ENCODE measurements at places on chromosomes 11 and 22. TPM values are rescaled to one million over a fixed set of nuclear protein-coding genes. Genes with fewer than 3 reads are reported as not detected.

Gene ADORA2A
- total RNA-seq, result 31.1 TPM

DNA sequence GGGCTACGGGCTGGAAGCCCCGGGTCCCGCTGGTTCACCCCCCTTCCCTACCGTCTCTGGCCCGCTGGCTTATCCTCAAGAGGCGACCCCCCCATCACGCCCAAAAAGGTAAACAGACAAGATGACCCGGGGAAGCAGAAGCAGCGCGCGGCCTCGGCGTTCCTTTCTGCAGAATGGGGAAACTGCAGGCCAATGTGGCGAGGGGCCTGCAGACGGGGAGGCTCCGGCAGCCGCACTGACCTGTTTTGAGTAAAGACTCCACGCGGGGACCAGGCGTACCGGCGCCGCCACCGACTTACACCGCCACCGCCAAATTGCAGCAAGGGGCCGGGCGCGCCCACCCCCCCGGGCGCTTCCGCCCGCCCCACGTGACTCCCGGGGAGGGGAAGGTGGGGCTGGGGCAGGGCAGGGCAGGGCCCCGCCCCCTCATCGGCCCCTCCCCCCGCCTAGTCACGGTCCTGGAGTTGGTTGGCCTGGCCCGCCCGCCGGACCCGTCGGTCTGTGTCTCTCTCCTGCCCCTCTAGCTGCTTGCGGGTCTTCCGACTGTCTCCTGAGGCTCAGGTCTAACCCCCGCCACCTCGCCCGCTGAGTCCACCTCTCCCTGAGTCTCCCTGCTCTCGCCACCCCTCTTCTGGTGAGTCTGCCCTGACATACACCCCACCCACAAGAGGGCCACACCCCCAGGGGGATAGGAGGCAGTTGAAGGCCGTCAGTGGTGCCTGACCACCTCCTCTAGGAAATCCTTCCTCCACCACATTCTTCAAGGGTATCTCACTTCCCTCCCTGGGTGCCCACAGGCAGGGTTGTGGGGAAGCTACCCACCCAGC, at the start of gene ARAP1:
Gene ARAP1 (minus strand): TSS at position 321 of the 827 bp plus-strand sequence. CDS start 25,280 bp downstream, outside the sequence.
- DNase-seq, result peak; percentile 96
- H3K36me3 ChIP-seq, result peaks cover 27% of the 10 kb centered on the region
- H3K4me1 ChIP-seq, result peaks cover 14% of the 10 kb centered on the region
- peak within 1 kb of the TSS; percentile 88 for H3K27ac ChIP-seq
- peak within 1 kb of the TSS; percentile 98 for H3K4me3 ChIP-seq

Gene SCN4B
- not detected for total RNA-seq

Gene CABP4
- total RNA-seq, result 23.7 TPM

DNA sequence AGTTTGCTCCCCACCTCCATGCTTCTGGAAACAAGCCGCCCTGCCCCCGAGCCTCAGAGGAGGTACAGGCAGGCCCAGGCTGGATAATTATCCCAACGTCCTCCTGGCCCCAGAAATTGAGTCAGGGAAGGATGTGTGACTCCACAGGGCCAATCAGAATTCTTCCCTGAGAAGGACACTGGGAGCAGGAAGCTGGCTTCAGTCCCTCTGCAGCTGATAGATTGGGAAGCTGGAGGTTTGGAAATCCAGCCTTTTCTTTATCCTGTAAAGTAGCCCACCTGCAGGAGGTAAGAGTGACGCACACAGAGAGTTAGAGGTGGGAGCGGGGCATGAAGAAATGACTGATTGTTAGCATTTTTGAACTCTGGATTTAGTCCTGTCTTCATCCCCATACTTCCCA, 97.5 kb upstream of the CD82 start:
- H3K36me3 ChIP-seq, result no peaks in the 10 kb centered on the region
- H3K4me3 ChIP-seq, result no peak overlapping the region

- H3K4me1 ChIP-seq, result no peaks in the 10 kb centered on the region
- no peak for DNase-seq
- no peaks in the 10 kb centered on the region for H3K36me3 ChIP-seq
- H3K4me3 ChIP-seq, result no peak overlapping the region
Measured at GRCh38 chr11:27148506-27148905, 107.9 kb downstream of the BBOX1 start.

Gene SYT7
- 4.7 TPM for total RNA-seq

- no peak overlapping the region for H3K27ac ChIP-seq
- DNase-seq, result no peak
- H3K36me3 ChIP-seq, result no peaks in the 10 kb centered on the region
- no peaks in the 10 kb centered on the region for H3K27me3 ChIP-seq
- H3K4me1 ChIP-seq, result peaks cover 22% of the 10 kb centered on the region
Measured at GRCh38 chr22:23088199-23088604, 17.9 kb downstream of the GNAZ start.

GRCh38 chr11:134363161-134363560, 31.4 kb downstream of the GLB1L2 start:
- no peaks in the 10 kb centered on the region for H3K27me3 ChIP-seq
- no peak overlapping the region for H3K27ac ChIP-seq
- H3K36me3 ChIP-seq, result no peaks in the 10 kb centered on the region
- H3K4me3 ChIP-seq, result no peak overlapping the region

DNA sequence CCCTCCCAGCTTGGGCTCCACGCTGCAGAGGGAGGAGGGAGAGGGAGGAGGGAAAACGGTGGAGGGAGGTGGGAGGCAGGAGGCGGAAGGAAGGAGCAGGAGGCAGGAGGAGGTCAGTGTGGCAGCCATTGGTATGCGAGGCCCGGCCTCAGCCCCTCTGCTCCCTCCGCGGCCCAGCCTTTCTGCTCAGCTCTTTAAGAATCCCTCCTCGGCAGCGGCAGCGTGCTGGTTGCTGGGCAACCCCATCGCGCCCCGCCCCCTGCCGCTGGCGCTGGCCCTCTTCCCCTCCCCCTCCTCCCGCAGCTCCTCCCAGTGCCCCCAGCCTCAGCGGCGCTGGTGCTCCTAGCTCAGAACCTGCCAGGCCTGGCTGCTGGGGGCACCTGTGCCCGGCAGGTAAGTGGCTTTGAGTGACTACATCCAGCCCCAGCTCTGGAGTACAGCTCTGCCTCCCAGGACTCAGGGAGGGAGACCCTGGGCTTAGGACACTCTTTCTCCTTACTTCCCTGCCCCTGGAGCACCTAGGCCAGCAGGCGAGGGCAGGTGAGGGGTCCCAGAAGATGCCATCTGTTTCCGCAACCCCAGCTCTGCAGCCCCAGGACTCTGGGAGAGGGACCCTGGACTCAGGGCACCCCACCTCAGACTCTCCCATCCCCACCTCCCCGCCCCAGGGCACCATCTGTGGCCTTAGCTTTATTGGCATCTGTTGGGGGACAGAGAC, 7.2 kb upstream of the FLRT1 start:
- no peak for DNase-seq
- no peak overlapping the region for H3K27ac ChIP-seq
- H3K4me3 ChIP-seq, result no peak overlapping the region
- H3K4me1 ChIP-seq, result peaks cover 10% of the 10 kb centered on the region

- no peak overlapping the region for H3K4me3 ChIP-seq
- no peak for DNase-seq
- H3K27ac ChIP-seq, result no peak overlapping the region
- H3K27me3 ChIP-seq, result peaks cover 34% of the 10 kb centered on the region
- no peaks in the 10 kb centered on the region for H3K4me1 ChIP-seq
Measured at GRCh38 chr22:50665738-50666137, 6.9 kb upstream of the SHANK3 start.

DNA sequence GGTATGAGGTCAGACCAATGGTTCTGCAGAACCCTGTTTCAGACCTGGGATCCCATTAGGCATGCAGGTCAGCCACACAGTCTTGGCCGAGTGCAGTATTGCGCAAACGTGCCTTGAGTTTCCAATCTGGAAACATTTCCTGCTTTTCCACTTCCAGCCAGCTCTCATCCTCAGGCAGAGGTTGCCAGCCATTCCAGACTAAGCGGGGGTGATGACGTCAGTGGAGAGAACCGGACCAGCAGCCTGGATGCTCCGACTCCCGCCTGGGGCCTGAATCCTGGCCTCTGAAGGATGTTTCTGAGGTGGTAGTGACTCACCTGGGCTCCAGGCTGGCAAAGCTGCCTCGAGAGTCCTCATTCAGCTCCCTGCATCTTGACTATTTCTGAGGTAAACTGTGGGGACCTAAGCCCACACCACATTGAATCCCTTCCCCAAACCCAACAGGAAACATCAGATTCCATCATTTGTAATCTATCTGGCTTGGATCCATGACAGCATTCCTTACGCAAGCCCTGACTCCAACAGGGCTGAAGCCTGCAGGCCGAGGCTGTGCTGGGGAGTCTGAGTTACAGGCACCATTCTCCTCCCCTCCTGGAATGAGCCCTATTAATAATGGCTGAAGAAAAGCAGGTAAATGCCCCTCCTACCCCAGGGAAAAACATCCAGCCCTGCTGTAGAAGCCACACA, 83.0 kb downstream of the ABTB2 start:
- H3K27ac ChIP-seq, result peak overlapping the region; percentile 31
- no peaks in the 10 kb centered on the region for H3K36me3 ChIP-seq
- H3K4me3 ChIP-seq, result no peak overlapping the region
- no peaks in the 10 kb centered on the region for H3K4me1 ChIP-seq
- H3K27me3 ChIP-seq, result no peaks in the 10 kb centered on the region
- DNase-seq, result no peak

- no peaks in the 10 kb centered on the region for H3K4me1 ChIP-seq
- H3K27ac ChIP-seq, result no peak overlapping the region
- no peaks in the 10 kb centered on the region for H3K27me3 ChIP-seq
Measured at GRCh38 chr11:23284631-23285030, 424.4 kb upstream of the CCDC179 start.

Gene XKR3
- not detected for total RNA-seq

GRCh38 chr22:27633296-27633871, 168.2 kb downstream of the MN1 start:
- H3K4me3 ChIP-seq, result no peak overlapping the region
- no peaks in the 10 kb centered on the region for H3K4me1 ChIP-seq
- H3K36me3 ChIP-seq, result no peaks in the 10 kb centered on the region
- peaks cover 27% of the 10 kb centered on the region for H3K27me3 ChIP-seq
- DNase-seq, result no peak

Gene PIM3
- 79.3 TPM for total RNA-seq

- DNase-seq, result no peak
- no peaks in the 10 kb centered on the region for H3K27me3 ChIP-seq
- peak overlapping the region; percentile 16 for H3K27ac ChIP-seq
Measured at GRCh38 chr11:96188243-96189006, 154.6 kb downstream of the MAML2 start.

DNA sequence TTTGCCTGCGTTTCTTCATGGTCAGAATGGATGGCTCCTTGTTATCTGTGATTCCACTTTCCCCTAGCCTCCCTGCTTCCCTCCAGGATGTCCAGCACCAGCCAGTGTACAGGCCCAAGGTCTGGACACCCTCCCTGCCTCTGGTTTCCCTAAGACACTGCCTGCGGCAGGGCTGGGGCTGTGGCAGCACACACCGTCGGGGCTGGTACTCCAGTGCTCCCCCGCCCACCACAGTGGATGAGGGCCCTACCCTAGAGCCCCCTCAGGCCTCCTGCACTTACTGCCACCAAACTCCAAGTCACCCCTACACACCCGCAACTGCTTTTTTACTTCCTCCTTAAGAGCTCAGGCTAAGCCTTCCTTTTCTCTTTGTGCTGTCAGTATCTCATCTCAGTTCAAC, 28.9 kb downstream of the ZNF214 start:
- no peak overlapping the region for H3K4me3 ChIP-seq
- no peaks in the 10 kb centered on the region for H3K36me3 ChIP-seq
- H3K27ac ChIP-seq, result no peak overlapping the region

DNA sequence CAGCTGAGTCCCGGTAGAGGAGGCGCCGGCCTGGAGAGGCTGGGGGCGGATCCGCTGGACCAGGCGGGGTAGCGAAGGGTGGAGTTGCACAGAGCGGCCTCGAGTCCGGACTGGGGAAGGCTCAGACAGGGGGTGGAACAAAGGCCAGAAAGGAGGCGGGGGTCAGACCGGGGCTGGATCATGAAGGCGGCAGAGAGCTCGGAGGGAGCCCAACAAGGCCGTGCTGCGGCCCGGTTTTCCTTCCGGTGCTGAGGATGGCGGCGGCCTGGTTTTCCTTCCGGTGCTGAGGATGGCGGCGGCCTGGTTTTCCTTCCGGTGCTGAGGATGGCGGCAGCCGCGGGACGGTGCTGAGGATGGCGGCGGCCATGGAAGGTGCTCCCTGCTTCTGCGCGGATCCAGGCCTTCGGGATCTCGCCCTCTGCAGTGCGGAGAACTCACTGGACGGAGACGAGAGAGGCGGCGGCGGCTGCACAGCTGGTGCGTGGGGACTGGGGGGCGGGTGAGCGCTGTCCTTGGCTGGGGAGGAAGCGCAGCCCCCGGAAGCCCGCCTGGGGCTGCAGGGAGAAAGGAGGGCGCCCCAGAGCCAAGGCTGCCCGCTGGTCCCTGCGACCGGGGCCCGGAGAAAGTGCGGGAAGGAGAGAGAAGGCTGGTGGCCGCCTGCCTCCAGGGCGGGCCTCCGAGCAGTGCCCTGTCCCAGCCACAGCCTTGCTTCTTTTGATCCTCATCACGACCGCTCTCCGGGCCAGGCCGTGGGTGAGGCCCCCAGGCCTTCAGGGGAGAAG, 350.4 kb upstream of the B3GAT1 start:
- no peaks in the 10 kb centered on the region for H3K4me1 ChIP-seq
- H3K36me3 ChIP-seq, result no peaks in the 10 kb centered on the region

- H3K36me3 ChIP-seq, result no peaks in the 10 kb centered on the region
- H3K27me3 ChIP-seq, result peaks cover 44% of the 10 kb centered on the region
- no peak overlapping the region for H3K4me3 ChIP-seq
- no peak for DNase-seq
- H3K27ac ChIP-seq, result no peak overlapping the region
Measured at GRCh38 chr11:8017894-8018483, 30.9 kb downstream of the EIF3F start.

Gene BBS1
- total RNA-seq, result 51.9 TPM

GRCh38 chr11:119700030-119700429, 29.0 kb downstream of the NECTIN1 start:
- H3K4me3 ChIP-seq, result no peak overlapping the region
- no peak for DNase-seq
- H3K27ac ChIP-seq, result peak overlapping the region; percentile 26
- H3K27me3 ChIP-seq, result no peaks in the 10 kb centered on the region
- peaks cover 18% of the 10 kb centered on the region for H3K4me1 ChIP-seq
- no peaks in the 10 kb centered on the region for H3K36me3 ChIP-seq

DNA sequence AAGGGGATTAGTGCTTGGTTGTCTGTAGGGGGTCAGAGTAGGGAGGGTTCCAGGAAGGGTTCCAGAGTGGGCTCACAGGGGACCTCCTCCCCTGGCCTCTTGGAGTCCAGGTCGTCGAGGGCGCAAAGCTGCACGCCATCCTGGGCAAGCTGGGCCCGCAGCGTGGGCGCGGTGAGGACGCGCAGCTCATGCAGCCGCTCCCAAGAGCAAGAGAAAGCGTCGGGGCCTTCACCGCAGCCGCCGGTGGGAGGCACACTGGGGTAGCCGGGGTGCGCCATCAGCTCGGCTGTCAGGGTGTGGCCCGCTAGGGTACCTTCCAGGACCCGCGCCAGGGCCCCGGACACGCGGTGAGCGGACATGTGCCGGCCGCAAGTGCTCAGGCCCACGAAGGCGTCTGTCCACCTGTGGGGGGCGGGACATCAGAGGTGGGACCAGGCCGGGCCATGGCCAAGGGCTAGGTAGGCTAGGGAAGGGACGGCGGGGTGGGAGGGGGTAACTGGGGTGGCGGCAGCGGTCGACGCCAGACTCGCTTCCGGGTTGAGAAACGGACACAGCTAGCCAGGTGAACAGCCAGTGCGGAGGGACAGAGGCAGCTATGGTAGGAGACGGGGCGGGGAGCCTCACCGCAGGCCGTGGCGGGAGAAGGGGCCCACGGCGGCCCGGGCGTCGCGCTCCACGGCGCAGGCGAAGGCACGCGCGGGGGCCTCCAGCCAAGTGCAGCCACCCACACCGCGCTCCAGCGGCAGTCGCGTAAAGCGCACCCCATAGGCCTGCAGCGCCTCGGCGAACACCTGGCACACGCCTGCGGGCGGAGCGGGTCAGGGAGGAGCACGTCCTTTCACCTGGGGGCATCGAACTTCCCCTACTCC, 1.2 kb downstream of the YDJC start:
- no peak overlapping the region for H3K27ac ChIP-seq
- DNase-seq, result peak; percentile 89
- peak overlapping the region; percentile 92 for H3K4me3 ChIP-seq
- H3K4me1 ChIP-seq, result peaks cover 76% of the 10 kb centered on the region
- H3K27me3 ChIP-seq, result no peaks in the 10 kb centered on the region

Gene RAB38
- total RNA-seq, result 0.77 TPM

Gene DDI1
- total RNA-seq, result not detected
